ENCODE measurements at places on chromosomes 11 and 22. TPM values are rescaled to one million over a fixed set of nuclear protein-coding genes. Genes with fewer than 3 reads are reported as not detected.
A peak's percentile ranks its signal among the peaks of the same experiment; 100 is the strongest.

PANX3 gene
- not detected for total RNA-seq

CYP2D6 gene
- 9.8 TPM for total RNA-seq

GRCh38 chr11:12445001-12445400, 67.6 kb downstream of the PARVA start:
- no peak for DNase-seq

- no peak for DNase-seq
These were observed 535.8 kb downstream of the KCNA4 start for GRCh38 chr11:29480981-29481380.

LYVE1 gene
- total RNA-seq = not detected

MYOD1 gene
- total RNA-seq = not detected

GRCh38 chr22:31585161-31585859, 76.7 kb downstream of the PISD start:
- DNase-seq = no peak

ABCG4 gene
- not detected for total RNA-seq

KRTAP5-9 gene
- 0.33 TPM for total RNA-seq

TMEM121B gene
- total RNA-seq = 0.15 TPM

DNA sequence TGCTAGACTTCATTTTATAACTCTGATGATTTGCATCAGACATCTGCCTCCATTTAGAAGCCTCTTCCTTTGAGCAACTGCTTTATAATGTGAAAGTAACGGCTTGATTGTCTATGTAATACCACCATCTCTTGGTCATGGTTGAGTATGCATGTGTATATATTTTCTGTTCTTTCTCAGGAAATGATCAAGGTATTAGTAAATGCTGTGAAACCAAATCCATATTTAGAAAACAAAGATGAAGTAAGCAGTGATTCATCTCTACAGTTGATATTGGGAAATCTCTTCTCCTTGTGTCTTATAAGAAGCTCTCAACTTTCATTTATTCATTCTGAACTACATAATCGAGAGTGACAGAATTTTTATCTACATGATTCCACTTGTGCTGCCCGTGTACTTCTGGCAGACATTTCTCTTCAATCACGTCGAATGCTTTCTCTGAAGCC, 104.6 kb upstream of the ANO3 start:
- no peak for DNase-seq

OR52H1 gene
- 0.26 TPM for total RNA-seq

GRCh38 chr11:118921929-118922744, 3.6 kb downstream of the BCL9L start:
- DNase-seq = no peak

DNA sequence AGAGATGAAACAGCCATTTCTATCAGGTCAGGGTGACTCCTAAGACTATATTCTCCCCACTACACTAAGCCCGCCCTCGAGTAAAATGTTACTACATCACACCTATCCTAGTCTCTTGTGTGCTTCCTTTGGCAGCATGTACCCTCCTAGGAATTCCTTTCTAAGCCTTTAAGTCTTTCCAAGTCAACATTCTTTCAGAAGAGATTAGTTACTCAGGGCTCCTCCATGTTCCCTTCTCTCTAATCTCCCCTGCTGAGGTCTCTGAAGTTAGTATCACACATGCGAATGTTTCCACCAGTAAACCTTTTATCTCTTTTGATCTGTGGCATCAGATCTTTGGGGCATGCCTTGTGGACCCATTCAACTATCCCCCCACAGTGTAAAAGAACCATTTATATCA, 873.7 kb upstream of the FAT3 start:
- DNase-seq = no peak

HTR3B gene
- not detected for total RNA-seq

DNA sequence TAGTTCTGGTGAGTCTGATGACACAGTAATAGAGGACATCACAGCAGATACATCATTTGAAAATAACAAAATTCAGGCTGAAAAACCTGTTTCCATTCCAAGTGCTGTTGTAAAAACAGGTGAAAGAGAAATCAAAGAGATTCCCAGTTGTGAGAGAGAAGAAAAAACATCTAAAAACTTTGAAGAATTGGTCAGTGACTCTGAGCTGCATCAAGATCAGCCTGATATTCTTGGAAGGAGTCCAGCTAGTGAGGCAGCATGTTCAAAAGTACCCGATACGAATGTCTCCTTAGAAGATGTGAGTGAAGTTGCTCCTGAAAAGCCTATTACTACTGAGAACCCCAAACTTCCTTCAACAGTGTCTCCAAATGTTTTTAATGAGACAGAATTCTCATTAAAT, 38.7 kb downstream of the RTN3 start:
- no peak for DNase-seq

GRCh38 chr11:116379185-116379828, 393.5 kb downstream of the BUD13 start:
- no peak for DNase-seq

DNA sequence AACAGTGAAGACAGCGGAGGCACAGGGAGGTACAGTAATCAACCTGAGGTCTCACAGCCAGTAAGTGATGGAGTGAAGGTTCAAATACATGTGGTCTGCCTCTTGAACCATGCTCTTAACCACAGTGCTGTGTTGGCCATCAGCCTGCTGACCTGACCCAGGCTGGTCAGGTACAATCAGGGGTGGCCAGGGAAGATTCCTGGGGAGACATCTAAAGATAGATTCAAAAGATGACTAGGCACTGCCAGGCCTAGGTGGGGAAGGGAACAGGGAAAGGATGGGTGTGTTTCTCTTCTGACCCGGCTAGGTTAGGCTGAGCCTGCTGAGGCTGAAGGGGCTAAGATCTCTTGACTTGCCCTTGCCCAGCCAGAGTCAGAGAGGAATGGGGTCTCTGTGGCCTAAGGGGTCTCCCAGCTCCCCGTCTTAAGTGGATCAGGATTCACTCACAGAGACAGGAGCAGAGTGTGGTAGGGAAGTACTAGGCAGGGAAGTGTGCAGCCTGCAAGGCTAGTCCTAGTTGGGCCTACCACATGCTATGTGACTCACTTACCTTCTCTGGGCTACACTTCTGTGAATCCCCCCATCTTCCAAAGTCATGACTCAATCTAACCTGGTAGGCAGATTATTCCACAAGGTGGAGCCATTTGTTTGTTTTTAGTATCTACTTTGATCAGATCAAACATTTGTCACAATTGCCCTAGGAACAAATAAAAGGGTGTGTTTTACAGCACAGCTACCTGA, 10.4 kb upstream of the SREBF2 start:
- peak; percentile 85 for DNase-seq

GRCh38 chr22:23749841-23750301, 1.0 kb downstream of the ZNF70 start:
- no peak for DNase-seq

DNA sequence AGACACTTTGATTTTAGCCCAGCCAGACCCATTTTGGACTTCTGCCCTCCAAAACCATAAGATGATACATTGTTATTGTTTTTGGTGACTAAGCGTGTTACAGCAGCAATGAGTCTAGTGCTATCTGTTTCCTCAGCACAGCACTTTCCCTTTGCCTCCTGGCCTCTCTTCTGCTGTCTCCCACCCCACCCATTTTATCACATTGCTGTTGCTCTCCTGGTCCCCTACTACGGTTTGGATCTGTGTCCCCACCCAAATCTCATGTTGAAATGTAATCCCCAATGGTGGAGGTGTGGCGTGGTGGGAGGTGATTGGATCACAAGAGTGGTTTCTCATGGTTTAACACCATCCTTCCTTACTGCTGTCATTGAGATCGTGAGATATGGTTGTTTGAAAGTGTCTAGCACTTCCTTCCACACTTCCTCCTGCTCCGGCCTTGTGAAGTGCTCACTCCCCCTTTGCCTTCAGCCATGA, 59.8 kb upstream of the CD82 start:
- DNase-seq = no peak

GRCh38 chr22:50251477-50252081, 514 bp upstream of the HDAC10 start:
- no peak for DNase-seq

DNA sequence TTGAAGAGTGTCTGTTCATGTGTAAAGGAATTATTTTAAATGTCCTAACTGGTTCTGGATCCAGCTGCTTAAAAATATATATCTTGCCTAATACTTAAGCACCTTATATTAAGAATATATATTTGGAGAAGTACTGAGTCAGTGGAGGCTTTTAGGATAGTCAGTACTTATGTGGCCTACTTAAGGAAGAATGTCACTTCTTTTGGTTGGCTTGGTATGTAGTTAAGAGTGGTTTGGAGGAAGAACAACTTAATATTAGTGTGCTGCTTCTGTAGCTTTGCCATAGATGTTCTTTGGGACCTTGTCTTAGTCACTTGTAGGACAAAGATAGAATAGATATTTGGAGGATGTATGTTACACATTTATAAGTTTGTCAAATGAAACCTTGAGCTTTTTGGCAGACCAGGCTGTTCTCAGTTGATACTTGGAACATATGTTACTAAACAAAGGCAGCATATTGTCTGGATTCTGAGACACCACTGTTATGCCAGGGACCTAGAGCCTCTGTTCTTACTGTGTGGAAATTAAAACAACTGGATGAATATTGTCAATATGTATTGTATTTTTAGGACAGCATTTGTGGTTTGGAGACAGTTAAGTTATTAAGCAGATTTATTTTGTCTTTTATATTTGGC, 4.9 kb downstream of the HIPK3 start:
- DNase-seq = no peak

MAPK12 gene
- 3.1 TPM for total RNA-seq

CPT1B gene
- 113 TPM for total RNA-seq

- no peak for DNase-seq
These were observed 12.6 kb downstream of the RRAS2 start for GRCh38 chr11:14346303-14346955.

KRTAP5-7 gene
- not detected for total RNA-seq

DNA sequence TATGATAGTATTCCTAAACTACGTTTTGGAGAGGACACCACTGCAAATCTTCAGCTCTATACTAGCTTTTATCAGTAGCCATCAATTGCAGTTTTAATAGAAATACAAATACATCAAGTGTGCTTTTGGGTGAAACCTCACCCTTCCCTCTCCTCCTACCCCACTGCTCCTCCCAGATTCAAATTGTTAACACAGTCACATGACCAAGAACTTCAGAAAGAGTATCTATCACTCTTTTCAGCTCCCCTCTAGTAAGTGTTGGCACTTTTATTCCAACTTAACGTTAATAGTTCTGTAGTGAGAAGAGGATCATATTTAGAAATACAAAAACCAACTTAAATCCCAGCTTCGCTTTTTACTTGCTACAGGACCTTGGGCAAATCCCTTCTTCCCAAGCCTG, 17.0 kb downstream of the RRAS2 start:
- DNase-seq = no peak

GRCh38 chr11:119373921-119374631, 7.4 kb downstream of the USP2 start:
- DNase-seq = no peak

DNA sequence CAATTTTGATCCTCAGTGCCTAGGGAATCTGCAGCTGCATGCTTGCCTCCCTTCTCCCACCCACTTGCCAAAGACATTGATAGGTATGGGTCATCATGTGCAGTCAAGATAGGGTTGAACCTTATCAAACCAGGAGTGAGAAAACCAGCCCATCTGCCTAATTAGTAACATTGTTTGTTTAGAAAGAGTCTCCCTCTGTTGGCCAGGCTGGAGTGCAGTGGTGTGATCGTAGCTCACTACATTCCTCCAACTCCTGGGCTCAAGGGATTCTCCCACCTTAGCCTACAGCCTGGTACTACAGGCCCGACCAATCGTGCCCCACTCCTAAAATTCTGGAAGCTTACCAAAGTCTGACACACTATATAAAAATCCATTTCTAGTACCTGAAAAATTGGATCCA, 4.6 kb downstream of the C11orf71 start:
- DNase-seq = no peak

DNA sequence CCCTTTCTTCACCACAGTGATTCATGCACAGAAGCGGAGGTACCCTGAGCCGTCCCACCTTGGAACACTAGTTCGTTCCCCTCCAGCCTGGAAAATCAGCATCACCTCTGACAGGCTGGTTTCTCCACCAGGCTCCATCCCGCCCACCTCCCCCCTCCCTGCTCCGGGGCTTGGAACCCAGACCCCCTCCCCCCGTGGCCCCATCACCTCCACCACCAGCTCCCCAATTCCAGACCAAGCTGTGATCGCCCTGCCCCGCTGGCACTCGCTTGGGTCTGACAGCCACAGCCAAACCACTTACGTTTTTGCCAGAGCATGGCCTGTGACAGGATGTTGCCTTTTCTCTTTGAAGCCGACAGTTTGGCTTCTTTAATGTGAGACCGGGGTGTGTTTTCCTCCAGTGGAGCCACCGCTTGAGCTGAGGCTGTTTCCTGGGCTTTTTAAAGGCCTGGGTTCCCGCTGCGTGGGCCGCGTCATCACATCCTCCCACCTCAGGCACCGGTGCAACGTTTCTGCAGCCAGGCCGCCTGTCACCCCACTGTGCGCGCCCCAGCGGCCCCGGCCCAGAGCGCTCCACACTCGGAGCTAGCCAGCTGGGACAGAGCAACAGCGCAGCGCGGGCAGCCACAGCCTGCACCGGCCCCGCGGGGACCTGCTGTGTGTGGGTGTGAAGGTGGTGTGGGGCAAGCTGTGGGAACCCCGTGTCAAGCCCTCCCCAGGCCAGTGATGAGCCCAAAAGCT, at the start of gene POU2AF1:
Gene POU2AF1 (minus strand): TSS at position 415 of the 741 bp plus-strand sequence. CDS start 98 bp downstream, at position 317.
- peak; percentile 73 for DNase-seq

ARHGEF17 gene
- 1.0 TPM for total RNA-seq

- DNase-seq = no peak
These were observed 23.8 kb downstream of the LRRC10B start for GRCh38 chr11:61532134-61533038.

LDHAL6A gene
- total RNA-seq = not detected

DNA sequence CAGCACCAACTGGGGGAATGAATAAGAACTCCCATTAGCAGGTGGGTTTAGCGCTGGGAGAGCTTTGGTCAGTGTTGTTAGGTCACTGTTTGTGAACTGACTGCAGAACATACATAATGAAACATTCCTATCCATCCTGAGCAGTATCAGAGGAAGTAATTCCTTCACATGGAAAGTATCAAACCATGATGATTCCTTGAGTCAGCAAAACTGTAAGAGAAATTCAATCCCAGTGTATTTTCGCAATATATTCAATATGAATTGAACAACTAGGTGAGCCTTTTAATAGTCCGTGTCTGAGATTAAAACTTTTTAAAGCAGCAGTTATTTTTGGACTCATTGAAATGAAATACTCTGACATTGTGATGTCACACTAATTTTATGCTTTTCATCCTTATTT, 42.9 kb upstream of the TTC36 start:
- no peak for DNase-seq

GRCh38 chr11:125943661-125944349, 2.0 kb upstream of the VSIG10L2 start:
- no peak for DNase-seq

DNA sequence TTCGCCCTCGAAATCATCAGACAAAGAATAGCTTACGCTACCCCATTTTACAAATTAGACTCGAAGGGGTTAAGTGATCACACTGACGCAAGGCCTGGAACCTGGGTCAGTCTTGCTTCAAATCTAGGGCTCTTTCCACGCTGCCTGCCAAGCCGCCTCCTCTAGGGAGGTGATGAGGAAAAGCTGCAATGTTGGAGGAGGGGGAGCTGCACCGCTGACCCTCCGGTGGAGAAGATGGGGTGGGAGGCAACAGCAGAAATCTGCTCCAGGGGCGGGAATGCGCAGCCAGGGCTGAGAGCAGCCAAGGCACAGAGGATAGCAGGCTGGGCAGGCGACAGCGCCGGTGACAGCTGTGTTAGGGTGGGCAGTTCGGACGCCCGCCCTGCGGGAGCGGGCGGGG, 595 bp downstream of the SYVN1 start:
- no peak for DNase-seq

Measured in T-cell (primary cell).